Thoracic aorta (tissue), 2 donors: ENCODE measurements at places on chromosomes 1 and 21.
A peak's percentile ranks its signal among the peaks of the same experiment; 100 is the strongest.

DNA sequence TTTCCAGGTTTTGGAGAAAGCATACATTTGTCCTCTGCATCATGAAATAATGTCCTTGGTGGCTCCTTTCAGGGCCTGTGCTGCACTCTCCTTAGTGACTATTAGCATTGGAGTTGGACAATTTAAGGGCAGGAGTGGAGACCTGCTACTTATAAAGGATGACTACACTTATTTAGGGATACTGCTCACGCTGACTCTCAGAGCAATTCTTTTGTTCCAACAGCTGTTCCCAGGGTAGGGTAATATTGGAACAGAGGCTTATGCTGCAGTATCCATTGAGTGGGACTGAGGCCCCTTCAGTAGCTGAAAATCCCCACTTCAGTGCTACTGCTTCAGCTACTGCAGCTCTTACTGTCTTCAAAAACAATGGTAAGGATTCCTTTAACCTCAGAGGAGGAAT lies 84.6 kb downstream of the GPR88 start:
- DNase-seq = no peak

- DNase-seq = no peak
Measured at GRCh38 chr1:173663159-173663558, 6.5 kb downstream of the ANKRD45 start.

DNA sequence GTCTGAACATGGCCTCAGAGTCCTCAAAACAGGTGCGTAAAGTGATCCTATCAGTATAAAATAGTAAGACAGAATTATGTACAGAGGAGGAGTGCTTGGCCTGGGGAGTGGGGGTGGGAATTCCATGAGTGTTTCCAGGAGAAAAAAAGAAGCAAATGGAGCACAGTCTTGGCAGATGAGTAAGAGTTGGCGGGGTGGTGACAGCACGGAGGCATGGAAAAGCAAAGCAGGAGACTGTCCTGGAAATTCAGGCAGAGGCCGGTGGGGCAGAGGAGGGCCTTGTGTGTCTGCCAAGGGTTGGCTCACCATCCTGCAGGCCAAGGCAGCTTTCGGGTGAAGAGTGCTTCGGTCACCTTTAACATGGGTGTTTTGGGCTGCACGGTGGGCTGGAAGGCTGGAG lies 63.4 kb downstream of the OPTC start:
- peak; percentile 55 for DNase-seq

DNA sequence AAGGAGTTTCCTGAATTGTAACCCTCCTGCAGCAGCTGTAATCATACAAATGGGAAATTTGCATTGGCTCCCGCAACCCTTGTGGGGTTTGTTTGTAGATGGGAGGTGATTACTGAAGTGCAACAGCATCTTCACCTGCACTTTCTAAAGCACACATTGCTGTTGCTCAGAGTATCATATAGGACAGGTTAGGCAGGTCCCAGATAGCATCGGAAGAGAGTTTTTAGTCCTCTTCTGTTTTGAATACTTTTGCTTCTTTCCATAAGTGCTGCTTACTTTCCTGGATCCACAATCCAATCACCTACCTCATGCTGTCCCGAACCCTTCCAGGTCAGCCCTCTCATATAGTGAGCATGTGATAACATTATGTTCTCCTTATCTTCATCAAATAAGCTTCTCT lies 300.4 kb downstream of the PTPRC start:
- no peak for DNase-seq

- DNase-seq = no peak
Measured at GRCh38 chr1:213250446-213250845, 199.4 kb downstream of the RPS6KC1 start.

DNA sequence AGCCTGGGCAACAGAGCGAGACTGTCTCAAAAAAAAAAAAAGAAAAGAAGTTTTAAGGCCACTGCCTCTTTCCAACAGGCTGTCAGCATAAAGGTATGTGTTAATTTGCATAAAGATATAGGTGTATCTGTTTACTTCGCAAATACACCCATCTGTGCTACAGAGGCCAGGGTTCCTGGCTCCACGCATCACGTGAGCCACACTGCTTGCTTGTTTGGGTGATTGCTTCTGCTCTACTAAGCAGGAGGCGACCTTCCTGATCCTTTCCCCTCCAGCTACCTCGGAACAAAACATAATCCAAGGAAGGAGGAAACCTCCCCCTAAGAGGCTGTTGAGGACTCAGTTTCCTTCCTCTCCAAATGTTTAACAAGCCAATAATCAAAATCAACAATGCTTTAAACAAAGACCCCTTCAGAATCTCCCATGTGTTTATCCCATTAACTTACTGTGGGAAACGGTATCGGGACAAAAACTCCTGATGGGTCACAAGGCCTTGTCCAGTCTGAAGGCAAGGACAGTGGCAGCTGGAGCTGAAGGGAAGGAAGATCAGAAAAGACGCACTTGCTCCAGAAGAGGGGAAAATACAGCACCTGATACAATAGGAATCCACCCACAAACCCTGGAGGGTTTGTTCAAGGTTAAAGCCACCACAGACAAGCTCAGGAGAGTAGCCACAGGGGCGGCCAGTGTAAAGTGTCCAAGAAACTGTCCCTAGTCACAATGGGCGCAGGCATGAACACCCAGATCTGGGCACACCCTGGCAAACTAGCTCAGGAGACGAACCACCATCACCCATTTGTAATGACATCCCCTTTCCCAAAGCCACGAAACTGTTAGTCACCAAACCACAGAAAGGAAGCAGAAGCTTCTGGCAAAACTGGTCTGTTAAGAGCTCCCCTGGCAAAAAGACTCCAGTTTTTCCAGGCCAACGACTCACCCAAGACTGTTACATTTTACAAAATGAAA lies 17.2 kb downstream of the CTNNBIP1 start:
- no peak for DNase-seq

DNA sequence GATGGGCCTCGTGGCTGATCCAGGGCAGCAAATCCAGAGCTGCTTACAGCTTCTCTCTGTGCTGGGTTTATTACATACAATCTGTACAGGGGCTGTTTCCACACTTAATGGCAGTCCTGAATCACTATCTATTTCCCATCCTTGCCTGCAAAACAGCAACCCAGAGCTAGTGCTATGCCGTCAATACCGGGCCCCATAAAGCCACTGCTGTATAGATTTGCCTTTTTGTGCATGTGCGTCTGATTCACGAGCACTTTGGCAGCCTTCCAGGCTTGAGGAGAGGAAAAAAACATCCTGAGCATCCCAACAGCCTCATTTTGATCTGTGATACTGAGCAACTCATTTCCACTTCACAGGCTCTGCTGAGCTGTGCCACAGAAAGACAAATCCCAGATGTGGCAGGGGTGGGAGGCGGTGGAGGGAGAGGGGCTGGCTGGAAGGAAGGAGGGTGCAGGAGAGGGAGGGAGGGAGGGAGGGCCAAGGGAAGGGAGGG lies 65.2 kb upstream of the TARBP1 start:
- DNase-seq = peak; percentile 48

DNA sequence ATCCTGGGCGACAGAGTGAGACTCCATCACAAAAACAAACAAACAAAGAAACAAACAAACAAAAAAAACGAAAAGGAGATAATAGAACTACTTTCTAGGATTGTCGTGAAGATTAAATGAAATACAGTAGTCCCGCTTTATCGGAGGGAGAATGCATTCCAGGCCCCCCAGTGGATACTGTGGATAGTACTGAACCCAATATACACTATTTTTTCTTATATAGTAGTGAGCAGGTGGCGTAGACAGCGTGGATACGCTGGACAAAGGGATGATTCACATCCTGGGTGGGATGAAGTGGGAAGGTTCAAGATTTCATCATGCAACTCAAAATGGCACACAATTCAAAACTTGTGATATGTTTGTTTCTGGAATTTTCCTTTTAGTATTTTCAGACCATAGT lies 8.0 kb downstream of the SLC35F3 start:
- no peak for DNase-seq

GRCh38 chr1:16162163-16162822 lies 6.4 kb upstream of the EPHA2 start:
- DNase-seq = no peak
